GM04503 (cell line): ENCODE measurements at places on chromosomes 6 and 20.

GRCh38 chr6:158916617-158917016, 83.4 kb downstream of the RSPH3 start:
- DNase-seq = no peak

- no peak for DNase-seq
These were observed 294.8 kb downstream of the CDC5L start for GRCh38 chr6:44682280-44682679.

- DNase-seq = no peak
These were observed 914.1 kb upstream of the GJE1 start for GRCh38 chr6:141218583-141218982.

DNA sequence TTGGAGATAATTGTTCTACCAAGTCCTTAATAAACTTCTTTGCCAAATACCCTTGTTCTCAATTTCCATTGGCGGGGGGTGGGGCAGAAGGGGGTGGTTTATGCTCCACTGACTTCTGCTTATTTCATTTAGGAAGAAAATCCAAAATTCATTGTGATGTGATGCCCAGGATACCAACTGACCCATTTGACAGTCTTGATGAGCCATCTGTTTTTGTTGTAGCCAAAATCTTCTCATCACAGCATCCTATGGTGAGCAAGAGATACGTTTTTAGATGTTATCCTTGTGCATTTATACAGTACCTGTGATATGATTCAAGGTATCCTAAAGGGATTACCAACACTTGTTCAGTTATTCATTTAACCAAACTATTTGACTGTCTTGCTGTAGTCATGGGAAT, 108.5 kb upstream of the BMP5 start:
- no peak for DNase-seq

- DNase-seq = no peak
These were observed 149.1 kb downstream of the MTHFD1L start for GRCh38 chr6:151014404-151015100.

DNA sequence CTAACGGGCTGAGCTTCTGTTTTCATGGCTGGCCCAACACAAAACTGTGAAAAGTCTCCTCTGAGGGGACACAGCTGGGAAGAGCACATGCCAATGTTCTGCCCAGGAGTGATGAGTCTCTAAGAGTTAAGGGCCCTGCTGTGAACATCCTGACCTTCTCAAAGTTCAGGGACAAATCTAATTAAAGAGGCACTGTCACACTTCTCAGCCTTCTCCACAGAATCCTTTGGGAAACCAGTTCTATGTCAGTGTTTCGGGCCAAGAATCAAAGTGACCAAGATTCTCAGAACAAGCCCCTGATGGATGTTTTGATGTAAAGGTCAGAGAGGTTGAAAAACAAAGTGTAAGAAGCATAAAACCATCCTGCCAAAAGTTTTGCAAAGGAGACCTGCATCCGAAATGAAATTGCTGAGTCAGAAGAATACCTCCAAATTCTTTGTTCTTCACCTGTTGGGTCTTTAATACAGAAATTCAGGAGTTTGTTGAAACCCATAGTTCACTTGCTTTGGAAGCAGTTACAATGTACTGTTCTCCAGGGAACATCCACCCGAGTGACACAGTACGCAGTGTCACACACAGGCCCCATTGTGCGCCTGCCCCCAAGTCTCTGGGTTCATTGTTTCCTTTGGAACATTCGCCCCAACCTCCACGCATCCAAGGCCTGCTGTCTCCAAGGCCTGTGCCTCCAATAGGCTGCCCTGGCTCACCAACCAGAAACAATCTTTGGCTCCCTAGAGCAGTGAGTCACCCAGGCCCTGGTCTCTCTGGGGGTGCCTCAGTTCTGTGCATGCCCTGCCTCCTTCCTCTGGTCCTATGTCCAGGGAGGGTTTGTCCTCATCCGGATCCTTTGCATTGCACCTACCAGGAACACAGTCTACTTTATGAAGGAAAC, 65.5 kb upstream of the QKI start:
- no peak for DNase-seq

GRCh38 chr6:37210313-37210968, 40.5 kb downstream of the PIM1 start:
- no peak for DNase-seq

DNA sequence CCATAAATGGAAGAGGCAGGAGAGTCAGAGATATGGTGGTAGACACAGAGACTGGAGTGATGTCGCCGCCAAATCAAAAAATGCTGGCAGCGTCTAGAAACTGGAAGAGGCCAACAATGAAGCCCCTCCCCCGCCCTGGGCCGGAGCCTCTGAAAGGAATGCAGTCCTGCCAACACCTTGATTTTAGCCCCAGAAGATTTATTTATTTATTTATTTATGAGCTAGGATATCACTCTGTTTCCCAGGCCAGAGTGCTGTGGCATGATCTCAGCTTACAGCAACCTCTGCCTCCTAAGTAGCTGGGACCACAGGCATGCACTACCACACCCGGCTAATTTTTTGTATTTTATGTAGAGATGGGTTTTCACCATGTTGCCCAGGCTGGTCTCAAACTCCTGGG, 82.6 kb upstream of the CCDC167 start:
- peak; percentile 20 for DNase-seq

DNA sequence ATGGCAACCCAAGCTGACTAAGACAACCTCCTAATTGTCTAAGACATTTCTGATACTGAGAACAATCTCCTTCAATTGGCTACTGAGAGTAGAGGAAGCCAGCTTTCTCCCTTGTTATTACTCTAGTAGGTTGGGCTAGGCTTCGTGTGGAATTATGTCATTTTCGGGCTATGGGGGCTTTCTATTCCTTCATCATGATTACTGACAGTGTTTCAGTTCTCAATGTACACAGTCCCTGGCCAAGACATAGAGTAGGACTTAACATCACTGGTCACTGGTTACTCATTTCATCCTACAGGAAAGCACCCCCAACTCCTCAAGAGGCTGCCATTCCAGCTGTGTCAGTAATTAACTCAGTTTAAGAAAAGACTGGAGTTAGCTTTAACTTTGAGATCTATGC, 100.0 kb downstream of the KIF6 start:
- no peak for DNase-seq

DNA sequence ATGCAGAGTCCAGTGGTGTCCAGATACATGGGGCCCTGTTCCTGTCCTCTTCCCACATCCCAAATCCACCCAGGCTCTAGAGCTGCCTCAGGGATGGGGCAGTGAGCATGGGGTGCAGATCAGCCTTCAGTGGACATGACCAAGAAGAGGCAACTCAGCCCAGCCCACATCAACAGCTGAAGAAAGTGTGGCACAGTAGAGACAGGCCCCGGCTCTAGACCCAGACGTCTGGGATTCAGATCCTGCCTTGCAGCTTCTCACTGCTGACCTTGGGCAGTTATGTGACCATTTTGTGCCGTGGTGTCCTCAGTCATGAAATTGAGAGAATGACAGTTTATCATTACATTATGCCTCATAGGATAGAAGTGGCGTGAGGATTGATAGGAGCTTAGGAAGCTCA, 54.6 kb upstream of the CST7 start:
- no peak for DNase-seq

GRCh38 chr6:107866606-107867301, 42.6 kb upstream of the SCML4 start:
- no peak for DNase-seq

GRCh38 chr20:41218466-41218865, 81.1 kb downstream of the PLCG1 start:
- DNase-seq = peak; percentile 57

DNA sequence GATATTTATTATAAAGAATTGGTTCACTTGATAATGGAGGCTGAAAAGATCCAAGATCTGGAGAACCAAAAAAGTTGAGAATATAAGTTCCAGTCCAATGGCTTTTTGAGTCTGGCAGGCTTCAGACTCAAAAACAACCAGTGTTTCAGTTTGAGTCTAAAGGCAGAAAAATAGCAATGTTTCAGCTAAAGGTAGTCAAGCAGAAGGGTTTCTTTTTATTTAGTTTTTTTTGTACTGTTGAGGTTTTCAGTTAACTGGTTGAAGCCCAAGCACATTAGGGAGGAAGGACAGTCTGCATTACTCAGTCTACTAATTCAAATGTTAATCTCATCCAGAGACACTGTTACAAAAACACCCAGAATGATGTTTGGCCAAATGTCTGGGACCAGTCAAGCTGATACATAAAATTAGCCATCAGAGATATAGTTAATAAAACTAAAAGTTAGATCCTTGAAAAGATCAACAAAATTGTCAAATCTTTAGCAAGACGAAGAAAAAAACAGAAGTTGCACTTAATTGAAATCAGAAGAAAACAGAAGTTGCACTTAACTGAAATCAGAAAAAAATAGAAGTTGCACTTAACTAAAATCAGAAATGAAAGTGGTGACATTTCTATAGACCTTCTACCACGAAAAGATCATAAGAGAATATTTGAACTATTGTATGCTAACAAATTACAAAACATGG, 980.3 kb upstream of the FLRT3 start:
- DNase-seq = no peak

DNA sequence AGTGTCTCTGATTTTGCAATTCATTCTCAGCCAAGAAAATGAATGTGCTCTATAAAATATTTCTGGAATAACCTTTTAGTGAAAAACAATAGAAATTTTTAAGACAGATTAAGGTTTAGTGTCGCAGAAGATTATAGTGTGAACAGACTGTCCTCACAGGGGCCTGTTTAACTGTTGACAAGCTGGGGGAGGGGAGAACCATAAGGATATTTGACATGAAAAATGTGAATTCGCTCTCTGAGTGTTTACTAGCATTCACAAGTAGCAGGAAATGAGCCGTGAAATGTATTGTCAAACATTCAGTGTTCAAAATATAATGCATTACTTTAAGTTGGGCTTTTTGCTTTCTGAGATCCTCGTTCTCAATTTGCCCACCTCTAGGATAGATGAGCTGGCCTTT, 134.8 kb upstream of the TSHZ2 start:
- no peak for DNase-seq

DNA sequence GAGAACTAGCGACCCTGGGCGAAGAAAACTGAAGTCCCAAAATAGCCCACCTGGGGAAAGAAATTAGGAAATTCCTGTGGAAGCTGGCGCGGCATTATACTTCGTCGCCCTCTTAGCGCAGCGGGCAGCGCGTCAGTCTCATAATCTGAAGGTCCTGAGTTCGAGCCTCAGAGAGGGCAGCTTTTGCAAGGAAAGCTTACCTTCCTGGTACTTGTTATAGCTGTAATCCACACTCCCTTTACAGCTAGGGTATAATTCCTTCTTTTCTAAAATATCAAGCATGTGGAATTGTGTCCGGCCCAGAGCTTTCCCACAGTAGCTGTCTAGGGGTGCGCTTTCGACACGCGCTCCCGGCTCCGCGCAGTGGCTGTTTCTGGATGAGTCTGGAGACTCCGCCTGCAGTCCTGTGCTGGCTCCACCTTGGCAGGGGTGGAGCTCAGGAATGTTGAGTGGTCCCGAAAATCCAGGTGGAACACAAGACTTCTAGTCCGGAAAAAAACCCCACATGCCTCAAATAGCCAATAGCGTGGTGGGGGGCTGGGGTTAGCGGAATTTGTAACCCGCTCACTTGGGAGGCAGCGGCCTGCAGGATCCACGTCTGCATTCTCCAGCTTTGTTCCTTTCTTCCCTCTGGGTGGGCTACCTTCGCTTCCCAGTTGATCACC, 83.7 kb upstream of the ZNF322 start:
- DNase-seq = peak; percentile 43

GRCh38 chr6:46189726-46190125, 18.9 kb upstream of the ENPP5 start:
- DNase-seq = no peak

DNA sequence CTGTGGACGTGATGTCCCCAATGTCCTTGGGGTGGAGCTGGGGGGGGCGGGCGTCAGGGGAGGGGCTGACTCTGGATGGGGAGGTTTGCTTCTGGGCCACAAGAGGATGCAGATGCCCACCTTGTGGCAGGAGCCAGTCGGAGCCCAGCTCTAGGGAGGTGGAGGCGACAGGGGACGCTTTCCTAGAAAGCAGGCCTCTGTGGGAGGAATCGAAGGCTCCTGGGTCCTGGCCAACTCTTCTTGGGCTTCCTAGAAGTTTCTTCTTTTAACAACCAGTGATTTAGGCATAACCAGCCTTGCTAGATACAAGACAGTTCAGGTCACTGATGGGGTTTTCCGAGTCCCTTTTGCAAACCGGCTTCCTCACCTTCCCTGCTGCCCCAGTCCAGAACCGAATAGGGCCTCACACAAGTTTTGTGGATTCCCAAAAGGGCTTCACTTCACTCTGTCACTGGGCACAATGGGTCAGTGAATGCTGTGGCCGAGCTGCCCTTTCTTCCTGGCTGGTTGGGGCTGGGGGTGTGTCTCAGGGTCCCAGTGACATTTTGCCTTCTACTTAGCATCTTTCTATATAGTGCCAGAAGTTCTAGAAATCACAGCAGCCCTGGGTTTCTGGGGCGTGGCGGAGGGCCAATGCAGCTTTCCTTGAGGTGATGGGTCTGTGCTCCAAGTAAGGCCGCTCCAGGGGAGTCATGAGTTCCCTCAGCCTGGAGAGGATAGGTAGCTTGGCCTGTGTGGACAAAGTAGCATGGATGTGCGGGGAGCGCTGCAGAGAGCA, 78.4 kb upstream of the FOXP4 start:
- DNase-seq = no peak

DNA sequence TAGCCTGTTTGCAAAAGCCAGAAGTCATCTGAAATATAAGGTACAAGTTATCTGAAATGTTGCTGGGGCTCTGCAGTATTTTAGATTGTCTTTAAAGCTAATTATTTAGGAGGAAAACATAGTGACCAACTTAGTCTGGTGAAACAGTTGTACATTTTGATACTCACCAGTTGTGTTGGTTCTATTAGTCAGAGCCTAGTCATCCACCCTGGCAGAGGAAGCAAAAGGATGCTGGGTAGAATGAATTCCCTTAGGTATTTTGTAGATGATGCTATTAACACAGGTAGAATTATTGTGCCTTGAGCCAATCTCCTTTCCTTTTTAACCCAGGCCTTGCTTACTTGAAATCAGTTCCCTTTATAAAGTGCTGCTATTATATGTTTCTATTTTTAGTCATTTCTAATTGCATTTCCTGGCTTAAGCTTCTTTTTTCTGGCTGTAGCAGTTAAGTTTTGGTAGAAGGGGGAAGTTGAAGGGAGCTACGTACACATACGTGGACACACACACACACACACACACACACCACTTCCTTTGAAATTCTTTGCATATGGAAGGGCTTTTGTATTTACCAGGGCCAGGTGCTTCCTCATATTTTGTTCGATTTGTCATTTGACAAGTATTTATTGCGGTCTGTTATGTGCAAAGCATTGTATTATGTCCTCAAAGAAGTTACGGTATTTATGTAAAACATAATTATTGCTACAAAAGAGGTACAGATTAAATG, 82.4 kb downstream of the RTN4IP1 start:
- DNase-seq = peak; percentile 48

GRCh38 chr6:97460394-97461080, 177.5 kb upstream of the MMS22L start:
- no peak for DNase-seq

- DNase-seq = no peak
These were observed 92.7 kb upstream of the GLP1R start for GRCh38 chr6:38955861-38956260.

DNA sequence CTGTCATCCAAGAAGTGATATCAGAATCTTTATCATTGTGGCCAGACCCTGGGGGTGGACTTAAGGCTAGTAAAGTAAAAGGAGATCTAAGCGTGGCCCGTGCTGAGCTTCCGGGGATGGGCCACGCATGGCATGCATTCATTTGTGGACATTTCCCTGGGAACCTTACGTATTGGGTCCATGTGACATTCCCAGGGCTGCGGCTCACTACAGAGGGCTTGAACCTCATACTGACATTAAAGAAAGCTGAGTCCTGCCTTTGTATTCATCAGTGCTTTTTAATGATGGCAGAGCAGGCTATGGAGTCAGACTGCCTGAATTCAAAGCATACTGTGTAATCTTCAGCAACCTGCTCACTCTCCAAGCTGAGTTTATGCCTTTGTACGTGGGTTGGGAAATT, 152.2 kb upstream of the AFDN start:
- DNase-seq = no peak

- DNase-seq = no peak
These were observed 27.5 kb downstream of the SERPINB9 start for GRCh38 chr6:2875359-2876191.
